ENCODE measurements at places on chromosomes 13 and 19.

- H3K27ac ChIP-seq = no peak overlapping the region
- no peak overlapping the region for H3K4me3 ChIP-seq
- H3K4me1 ChIP-seq = no peaks in the 10 kb centered on the region
Observed at GRCh38 chr19:371501-372168, 27.0 kb upstream of the MIER2 start.

DNA sequence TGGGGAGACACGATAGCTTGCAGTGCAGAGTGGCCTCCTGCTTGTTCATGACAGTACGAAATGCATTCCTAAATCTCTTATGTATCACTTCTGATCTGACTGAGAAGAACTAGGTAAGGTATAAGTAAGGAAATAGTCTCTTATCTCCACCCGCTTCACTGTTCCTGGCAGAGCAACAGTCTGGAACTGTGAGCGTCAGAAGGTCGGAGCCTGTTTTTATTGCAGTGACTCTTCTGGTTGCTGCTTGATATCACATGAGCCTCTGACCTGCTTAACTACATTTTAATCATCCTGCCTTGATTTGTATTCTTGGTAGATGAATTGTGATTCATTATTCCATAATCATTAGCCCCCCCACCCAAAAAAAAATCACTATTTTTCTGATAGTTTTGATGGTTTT is 69.0 kb downstream of the COL4A2 start:
- no peaks in the 10 kb centered on the region for H3K4me1 ChIP-seq
- no peak overlapping the region for H3K27ac ChIP-seq
- peaks cover 8% of the 10 kb centered on the region for H3K27me3 ChIP-seq
- H3K4me3 ChIP-seq = no peak overlapping the region
- no peaks in the 10 kb centered on the region for H3K36me3 ChIP-seq
- no peak for DNase-seq

DNA sequence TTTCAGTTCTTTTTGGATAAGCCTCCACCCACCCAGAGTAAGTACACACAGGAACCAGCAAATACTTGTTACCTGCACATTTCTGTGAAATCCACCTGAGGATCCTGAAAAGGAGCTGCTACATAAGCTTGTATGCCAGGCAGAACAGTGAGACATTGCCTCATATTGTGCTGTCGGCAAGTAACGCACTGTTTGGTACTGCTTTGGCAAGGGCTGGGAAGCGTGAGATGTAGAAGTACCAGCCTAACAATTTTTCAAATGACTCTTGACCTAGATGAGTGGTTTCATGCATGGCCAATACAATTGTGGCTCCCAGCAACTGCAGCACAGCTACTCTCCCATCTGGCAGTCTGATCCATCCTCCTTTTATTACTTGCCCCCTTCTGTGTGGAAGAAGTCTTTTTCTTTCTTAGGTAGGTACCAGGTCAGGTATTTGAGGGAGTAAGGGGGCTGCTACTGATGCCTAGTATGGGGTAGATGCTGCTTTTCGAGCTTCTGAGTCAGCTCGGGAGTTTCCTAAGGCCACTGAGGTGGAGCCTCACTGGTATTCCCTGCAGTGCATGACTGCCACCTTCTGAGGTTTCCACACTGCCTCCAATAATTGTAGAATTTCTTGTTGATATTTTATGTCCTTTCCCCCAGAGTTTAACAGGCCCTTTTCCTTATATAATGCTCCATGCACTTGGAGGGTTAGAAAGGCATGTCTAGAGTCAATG is 52.2 kb downstream of the ZNF737 start:
- H3K4me3 ChIP-seq = no peak overlapping the region
- H3K27me3 ChIP-seq = no peaks in the 10 kb centered on the region
- H3K27ac ChIP-seq = no peak overlapping the region

DNA sequence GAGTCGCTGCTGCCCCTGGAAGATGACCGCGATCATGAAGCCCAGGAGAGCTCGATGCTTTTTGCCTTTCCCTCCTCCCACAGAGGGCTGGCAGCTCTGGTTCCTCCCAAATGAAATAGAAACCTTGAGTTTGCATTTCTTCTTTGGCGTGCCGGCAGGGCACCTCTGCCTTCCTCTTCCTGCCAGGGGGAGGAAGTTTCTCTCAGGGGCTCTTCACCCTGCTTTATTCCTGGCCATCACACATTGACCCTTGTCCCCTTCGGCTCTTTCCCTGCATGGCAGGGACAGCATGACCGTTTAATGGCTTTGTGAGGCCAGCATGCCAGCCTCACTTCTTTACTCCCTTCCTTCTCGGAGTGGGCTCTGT is 47.9 kb downstream of the ACTN4 start:
- peak overlapping the region; percentile 20 for H3K4me3 ChIP-seq
- peak; percentile 48 for DNase-seq
- H3K27ac ChIP-seq = peak overlapping the region; percentile 68
- no peaks in the 10 kb centered on the region for H3K27me3 ChIP-seq
- no peaks in the 10 kb centered on the region for H3K36me3 ChIP-seq
- peaks cover 35% of the 10 kb centered on the region for H3K4me1 ChIP-seq

GRCh38 chr19:3556978-3557460 is 367 bp downstream of the MFSD12 start:
- DNase-seq = peak; percentile 81
- peak overlapping the region; percentile 72 for H3K4me3 ChIP-seq
- H3K27ac ChIP-seq = peak overlapping the region; percentile 87
- H3K4me1 ChIP-seq = peaks cover 65% of the 10 kb centered on the region
- no peaks in the 10 kb centered on the region for H3K27me3 ChIP-seq
- H3K36me3 ChIP-seq = no peaks in the 10 kb centered on the region

- DNase-seq = no peak
- no peaks in the 10 kb centered on the region for H3K36me3 ChIP-seq
- no peaks in the 10 kb centered on the region for H3K27me3 ChIP-seq
- H3K4me3 ChIP-seq = no peak overlapping the region
- no peaks in the 10 kb centered on the region for H3K4me1 ChIP-seq
Observed at GRCh38 chr19:30870876-30871275, 478.4 kb downstream of the TSHZ3 start.

DNA sequence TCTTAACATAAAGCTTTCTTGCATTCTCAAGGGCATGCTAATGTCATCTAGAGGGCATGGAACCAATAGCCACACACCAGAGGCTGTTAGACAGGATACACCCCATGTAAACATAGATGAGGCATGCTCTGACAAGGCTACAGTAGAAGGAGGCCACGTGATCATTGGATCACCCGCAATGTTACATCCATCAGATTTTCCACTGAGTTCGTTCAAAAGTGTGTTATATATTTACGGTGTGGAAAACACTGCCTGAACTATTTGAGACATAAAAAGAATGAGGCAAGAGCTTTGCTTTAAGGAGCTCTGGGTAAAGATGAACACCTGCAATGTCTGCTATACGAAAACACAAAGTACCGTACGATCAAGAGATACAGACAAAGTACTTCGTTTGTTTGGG is 817.5 kb upstream of the SLC10A2 start:
- no peak overlapping the region for H3K27ac ChIP-seq
- H3K36me3 ChIP-seq = no peaks in the 10 kb centered on the region
- no peaks in the 10 kb centered on the region for H3K27me3 ChIP-seq
- DNase-seq = no peak
- H3K4me3 ChIP-seq = no peak overlapping the region

- no peak overlapping the region for H3K4me3 ChIP-seq
- H3K36me3 ChIP-seq = no peaks in the 10 kb centered on the region
- DNase-seq = no peak
- H3K4me1 ChIP-seq = no peaks in the 10 kb centered on the region
- no peak overlapping the region for H3K27ac ChIP-seq
Observed at GRCh38 chr13:72505376-72505775, 222.1 kb downstream of the MZT1 start.

GRCh38 chr13:114039471-114040141 is 65.7 kb upstream of the C13orf46 start:
- H3K4me1 ChIP-seq = no peaks in the 10 kb centered on the region
- H3K4me3 ChIP-seq = no peak overlapping the region
- no peak for DNase-seq
- no peak overlapping the region for H3K27ac ChIP-seq
- peaks cover 73% of the 10 kb centered on the region for H3K36me3 ChIP-seq

GRCh38 chr19:33234736-33235135 is 9.1 kb upstream of the SLC7A10 start:
- no peak for DNase-seq
- no peaks in the 10 kb centered on the region for H3K27me3 ChIP-seq
- no peaks in the 10 kb centered on the region for H3K36me3 ChIP-seq
- H3K27ac ChIP-seq = no peak overlapping the region

- no peak overlapping the region for H3K4me3 ChIP-seq
- DNase-seq = no peak
- H3K27me3 ChIP-seq = no peaks in the 10 kb centered on the region
- no peak overlapping the region for H3K27ac ChIP-seq
- H3K36me3 ChIP-seq = no peaks in the 10 kb centered on the region
- H3K4me1 ChIP-seq = peaks cover 17% of the 10 kb centered on the region
Observed at GRCh38 chr19:35514282-35514809, 897 bp upstream of the DMKN start.

- no peak for DNase-seq
- H3K36me3 ChIP-seq = no peaks in the 10 kb centered on the region
Observed at GRCh38 chr13:59715611-59716010, 448.1 kb downstream of the DIAPH3 start.

DNA sequence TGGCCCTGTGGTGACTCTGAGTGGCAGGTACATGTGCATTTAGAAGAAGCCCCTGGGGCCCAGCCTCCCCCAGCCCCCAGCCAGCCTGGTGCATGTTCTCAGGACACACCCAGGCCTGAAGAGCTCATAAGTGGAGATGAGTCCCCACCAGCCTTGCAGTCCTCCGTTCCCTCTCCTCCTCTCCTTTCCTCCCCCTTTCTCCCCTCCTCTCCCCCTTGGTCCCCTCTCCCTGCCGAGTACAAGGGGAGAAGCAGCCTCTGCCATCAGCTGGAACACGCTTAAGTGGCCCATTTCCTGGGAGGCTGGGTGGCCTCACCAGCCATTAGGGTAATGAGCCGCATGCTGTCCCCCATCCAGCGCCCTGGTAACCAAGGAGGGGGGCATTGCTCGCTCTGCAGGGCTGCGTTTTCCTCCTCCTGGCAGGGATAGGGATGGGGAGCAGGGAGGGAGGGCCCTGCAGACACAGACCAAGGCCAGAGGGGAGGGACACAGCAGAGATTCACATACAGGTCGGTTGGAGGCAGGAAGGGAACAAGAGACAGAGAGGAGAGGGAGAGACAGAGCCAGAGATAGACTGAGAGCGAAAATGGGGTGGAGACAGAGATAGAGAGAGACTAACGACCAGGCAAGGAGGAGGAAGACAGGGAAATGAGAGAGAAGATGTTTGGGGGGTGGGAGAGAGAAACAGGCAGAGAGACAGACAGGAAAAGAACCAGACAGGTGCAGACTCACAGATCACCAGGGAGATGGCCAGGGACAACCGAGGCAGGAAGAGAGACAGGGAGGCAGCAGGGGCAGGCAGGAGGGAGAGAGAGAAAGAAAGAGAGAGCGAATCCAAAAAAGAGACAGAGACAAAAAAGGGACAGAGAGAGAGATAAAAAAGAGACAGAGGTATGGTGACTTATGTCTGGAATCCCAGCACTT is 19.3 kb upstream of the DPP9 start:
- H3K4me1 ChIP-seq = no peaks in the 10 kb centered on the region
- H3K27ac ChIP-seq = no peak overlapping the region
- no peak overlapping the region for H3K4me3 ChIP-seq
- no peaks in the 10 kb centered on the region for H3K36me3 ChIP-seq
- H3K27me3 ChIP-seq = no peaks in the 10 kb centered on the region
- no peak for DNase-seq

- H3K4me3 ChIP-seq = no peak overlapping the region
- DNase-seq = no peak
- no peaks in the 10 kb centered on the region for H3K27me3 ChIP-seq
- no peaks in the 10 kb centered on the region for H3K4me1 ChIP-seq
- no peak overlapping the region for H3K27ac ChIP-seq
- no peaks in the 10 kb centered on the region for H3K36me3 ChIP-seq
Observed at GRCh38 chr13:90084684-90085290, 1262.7 kb upstream of the MIR17HG start.

DNA sequence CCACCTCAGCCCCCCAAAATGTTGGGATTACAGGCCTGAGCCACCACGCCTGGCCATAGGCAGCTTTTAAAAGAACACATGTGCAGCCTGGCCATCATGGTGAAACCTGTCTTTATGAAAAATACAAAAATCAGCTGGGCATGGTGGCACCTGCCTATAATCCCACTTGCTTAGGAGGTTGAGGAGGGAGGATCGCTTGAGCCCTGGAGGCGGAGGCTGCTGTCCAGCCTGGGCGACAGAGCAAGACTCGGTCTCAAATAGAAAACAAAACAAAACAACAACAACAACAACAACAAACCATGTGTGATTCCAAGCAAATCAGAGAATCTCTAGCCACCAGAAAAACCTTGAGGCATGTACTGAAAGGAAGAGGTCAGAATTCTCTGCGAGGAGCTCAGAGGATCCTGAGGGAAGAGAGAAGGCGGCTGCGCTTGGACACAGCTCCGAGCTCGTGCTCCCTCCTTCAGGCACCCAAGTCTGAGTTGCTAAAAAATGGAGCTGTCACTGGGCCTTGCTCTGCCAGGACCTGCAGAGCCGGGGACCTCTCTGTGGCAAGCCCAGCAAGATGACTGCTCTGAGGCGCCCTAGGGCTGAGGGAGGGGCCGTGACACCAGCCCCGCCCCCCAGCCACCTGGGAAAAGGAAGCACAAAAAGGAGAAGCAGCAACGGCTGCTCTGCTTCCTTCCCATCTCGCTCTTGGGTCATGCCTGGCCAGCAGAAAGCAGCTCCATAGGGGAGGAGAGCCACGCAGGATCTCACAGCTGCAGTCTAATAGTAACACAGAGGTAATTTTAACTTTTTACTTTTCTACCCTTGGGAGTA is at the start of gene ARL11:
ARL11 (plus strand) TSS at position 677 of the 822 bp plus-strand sequence. CDS start 1,941 bp downstream, outside the sequence.
- peak; percentile 88 for DNase-seq
- H3K27me3 ChIP-seq = no peaks in the 10 kb centered on the region
- peak within 1 kb of the TSS; percentile 61 for H3K27ac ChIP-seq
- H3K4me1 ChIP-seq = peaks cover 21% of the 10 kb centered on the region

DNA sequence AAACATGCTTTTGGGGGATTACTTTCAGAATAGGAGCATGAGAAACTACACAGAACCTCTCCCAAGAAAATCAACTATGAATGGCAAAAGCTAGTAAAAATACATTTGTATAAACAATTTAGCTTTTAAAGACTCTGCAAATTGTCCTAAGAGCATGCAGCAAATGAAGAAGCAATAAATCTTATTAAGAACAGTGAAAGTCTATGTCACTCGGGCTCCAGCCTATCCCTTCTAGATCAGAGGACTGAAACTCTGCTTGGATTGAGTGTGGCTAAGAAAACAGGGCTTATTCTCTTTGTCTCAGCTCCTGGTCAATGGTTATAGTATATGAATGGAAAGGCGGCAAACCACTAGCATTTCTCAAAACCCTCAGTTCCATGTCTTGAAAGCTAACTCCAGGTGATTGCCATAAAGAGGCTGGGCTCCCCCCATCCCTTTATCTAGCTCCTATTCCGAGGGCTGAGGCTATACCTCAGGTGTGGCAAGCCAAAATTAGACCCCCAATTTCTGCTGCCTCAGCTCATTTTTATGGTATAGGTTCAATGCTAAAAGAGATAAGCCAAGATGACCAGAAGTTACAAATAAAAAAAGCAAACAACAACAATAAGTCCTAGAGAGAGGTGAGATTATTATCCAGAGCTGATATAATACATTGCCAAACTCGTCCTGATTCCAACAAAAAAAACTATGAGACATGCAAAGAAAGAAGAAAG is 953.2 kb downstream of the SLITRK6 start:
- H3K4me1 ChIP-seq = no peaks in the 10 kb centered on the region
- H3K4me3 ChIP-seq = no peak overlapping the region
- no peak for DNase-seq

- peak overlapping the region; percentile 82 for H3K27ac ChIP-seq
- H3K36me3 ChIP-seq = peaks cover 6% of the 10 kb centered on the region
- peak; percentile 81 for DNase-seq
- H3K4me3 ChIP-seq = peak overlapping the region; percentile 11
- no peaks in the 10 kb centered on the region for H3K27me3 ChIP-seq
Observed at GRCh38 chr19:18589380-18590272, 1.0 kb downstream of the REX1BD start.

- H3K36me3 ChIP-seq = no peaks in the 10 kb centered on the region
- no peak for DNase-seq
- no peak overlapping the region for H3K4me3 ChIP-seq
- H3K27me3 ChIP-seq = no peaks in the 10 kb centered on the region
- H3K4me1 ChIP-seq = no peaks in the 10 kb centered on the region
Observed at GRCh38 chr13:86882107-86882506, 789.1 kb upstream of the SLITRK5 start.
